ENCODE measurements at places on chromosomes 7 and 10.
A peak's percentile ranks its signal among the peaks of the same experiment; 100 is the strongest.

DNA sequence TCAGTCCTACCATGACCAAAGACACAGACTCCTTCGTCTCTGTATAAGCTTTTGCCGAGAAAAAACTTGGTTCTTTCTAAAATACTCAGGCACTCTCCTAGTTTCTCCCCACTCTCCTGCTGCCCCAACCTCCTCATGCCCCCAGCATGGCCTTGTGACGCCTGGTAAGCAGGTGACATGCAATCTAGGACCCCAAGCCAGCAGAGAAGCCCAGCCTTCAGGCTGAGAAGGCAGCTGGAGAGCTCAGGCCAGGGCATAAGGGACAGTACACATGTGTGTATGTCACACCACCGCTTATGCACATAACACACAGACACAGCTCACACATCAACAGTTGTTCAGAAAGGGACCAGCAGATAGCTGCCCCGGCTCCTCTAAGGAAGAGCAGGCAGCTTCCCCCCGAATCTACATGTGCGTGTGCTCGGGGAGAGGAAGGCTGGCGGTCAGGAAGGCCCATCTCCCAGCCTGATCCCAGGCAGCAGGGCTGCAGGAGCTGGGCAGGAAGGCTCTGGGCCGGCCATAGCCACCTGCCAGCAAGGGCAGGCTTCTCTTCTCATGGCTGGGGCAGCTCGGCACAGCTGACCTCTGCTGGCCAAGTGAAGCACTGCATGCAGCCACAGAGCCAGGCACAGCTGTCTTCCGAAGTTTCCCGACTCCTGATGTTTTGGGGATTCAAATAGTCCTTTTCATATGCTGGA, 8.5 kb downstream of the DDX56 start:
- peak; percentile 16 for DNase-seq

DNA sequence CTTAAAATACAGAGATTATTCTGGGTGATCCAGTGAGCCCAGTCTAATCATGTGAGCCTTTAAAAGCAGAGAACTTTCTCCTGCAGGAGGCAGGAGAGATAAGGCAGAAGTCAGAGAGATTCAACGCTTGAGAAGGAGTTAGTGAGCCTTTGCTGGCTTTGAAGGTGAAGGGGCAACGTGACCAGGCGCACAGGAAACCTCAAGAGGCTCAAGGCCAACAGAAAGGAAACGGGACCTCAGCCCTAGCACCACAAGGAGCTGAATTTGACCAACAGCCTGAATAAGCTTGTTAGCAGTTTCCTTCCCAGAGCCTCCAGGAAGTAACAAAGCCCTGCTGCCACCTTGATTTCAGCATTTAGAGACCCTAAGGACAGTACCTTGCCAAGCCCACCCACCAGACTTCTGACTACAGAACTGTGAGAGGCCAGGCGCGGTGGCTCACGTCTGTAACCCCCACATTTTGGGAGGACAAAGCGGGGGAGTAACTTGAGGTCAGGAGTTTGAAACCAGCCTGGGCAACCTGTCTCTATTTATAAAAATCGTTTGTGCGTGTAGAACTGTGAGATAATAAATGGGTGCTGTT, 87.3 kb upstream of the KAT6B start:
- DNase-seq: no peak

DNA sequence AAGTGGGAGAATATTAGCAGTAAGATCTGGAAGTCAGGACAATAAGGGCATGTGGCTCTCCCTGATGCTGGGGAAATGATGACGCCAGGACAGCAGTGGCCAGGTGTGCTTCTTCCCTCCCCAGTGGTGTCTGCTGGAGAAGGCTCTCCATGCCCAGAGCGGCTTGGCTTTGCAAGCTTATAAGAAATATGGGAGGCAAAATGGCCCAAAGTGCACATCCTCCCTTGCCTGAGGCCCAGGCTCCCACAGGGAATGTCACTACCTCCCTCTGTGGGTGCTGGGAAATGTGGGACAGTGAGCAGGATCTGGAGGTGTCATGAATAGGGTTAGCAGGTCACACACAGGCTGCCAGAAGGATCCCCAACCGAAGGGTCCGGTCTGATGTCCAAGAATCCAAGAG, 17.1 kb upstream of the ZNF488 start:
- DNase-seq: no peak

- no peak for DNase-seq
Observed at GRCh38 chr10:12041766-12042408, 722 bp downstream of the UPF2 start.

DNA sequence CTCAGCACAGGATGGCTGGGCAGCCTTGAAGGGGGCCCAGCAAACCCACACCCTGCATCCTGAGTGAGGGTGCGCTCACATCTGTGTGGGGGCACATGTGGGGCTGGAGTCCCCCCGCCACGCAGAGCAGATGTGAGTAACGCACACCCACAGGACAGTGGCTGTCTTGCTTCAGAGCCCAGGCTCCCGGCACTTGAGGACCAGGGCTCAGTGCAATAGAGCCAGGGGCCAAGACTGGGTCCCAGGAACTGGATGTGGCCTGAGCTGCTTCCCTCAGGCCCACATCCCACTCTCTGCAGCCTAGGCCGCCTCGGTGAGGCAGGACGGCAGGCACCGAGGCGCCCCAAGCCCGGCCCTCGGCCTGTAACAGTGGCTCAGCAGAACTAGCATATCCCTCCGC, 159.9 kb downstream of the MAD1L1 start:
- DNase-seq: no peak

GRCh38 chr10:123021517-123021916, 12.7 kb downstream of the ACADSB start:
- no peak for DNase-seq

- no peak for DNase-seq
Observed at GRCh38 chr10:132444877-132445351, 47.9 kb downstream of the PWWP2B start.

- no peak for DNase-seq
Observed at GRCh38 chr10:89785095-89785494, 83.7 kb downstream of the KIF20B start.

- no peak for DNase-seq
Observed at GRCh38 chr10:794382-794956, 105.0 kb upstream of the DIP2C start.

- DNase-seq: no peak
Observed at GRCh38 chr7:127890726-127891125, 140.5 kb downstream of the LRRC4 start.

DNA sequence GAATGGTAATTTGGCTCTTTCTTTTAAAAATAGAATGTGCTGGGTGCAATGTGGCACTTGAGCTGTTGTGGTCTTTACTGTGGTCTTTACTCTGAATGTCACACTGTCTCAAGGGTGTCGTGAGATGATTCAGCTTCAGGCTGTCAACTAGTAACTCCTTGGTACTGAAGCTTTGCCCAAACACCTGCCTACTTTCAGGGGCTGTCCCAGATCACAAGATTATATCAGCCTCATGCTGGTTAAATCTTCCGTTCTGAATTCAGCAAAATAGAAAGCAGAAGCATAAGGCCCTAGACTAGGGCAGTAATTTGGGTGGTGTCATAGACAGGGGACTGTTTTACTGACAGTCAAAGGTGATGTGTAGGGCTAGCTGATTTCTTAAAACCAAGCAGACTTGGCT, 110.9 kb downstream of the BAMBI start:
- no peak for DNase-seq
